NCI-H2081 (cell line): ENCODE measurements at places on chromosomes 1 and 21.
A peak's percentile ranks its signal among the peaks of the same experiment; 100 is the strongest.

- DNase-seq: peak; percentile 82
Measured at GRCh38 chr1:91846007-91846638, 39.8 kb downstream of the TGFBR3 start.

DNA sequence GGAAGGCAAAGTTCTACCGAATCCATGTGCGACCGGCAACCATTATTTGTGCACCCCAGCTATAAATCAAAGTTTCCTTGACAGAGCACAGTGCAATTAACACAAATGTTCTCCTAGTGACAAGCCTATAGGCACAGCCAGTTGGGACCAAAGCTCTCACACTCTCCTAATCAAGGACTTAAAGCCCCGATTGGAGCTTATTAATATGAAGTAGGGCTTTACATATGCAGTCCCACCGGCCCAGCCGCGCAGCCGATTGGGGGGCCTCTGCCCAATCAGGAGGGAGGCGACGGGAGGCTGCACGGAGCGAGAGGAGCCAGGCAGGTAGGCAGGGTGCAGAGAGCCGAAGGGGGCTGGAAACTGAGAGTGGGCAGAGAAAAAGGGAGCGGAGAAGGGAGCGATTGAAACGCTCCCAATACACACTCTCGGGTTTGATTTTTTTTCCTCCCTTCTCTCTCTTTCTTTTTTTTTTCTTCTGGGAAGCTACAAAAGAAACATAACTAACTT lies at the start of gene ESRRG:
Gene ESRRG (minus strand): TSS at position 156 of the 507 bp plus-strand sequence. CDS start 130 bp downstream, at position 26.
- DNase-seq: peak; percentile 97

DNA sequence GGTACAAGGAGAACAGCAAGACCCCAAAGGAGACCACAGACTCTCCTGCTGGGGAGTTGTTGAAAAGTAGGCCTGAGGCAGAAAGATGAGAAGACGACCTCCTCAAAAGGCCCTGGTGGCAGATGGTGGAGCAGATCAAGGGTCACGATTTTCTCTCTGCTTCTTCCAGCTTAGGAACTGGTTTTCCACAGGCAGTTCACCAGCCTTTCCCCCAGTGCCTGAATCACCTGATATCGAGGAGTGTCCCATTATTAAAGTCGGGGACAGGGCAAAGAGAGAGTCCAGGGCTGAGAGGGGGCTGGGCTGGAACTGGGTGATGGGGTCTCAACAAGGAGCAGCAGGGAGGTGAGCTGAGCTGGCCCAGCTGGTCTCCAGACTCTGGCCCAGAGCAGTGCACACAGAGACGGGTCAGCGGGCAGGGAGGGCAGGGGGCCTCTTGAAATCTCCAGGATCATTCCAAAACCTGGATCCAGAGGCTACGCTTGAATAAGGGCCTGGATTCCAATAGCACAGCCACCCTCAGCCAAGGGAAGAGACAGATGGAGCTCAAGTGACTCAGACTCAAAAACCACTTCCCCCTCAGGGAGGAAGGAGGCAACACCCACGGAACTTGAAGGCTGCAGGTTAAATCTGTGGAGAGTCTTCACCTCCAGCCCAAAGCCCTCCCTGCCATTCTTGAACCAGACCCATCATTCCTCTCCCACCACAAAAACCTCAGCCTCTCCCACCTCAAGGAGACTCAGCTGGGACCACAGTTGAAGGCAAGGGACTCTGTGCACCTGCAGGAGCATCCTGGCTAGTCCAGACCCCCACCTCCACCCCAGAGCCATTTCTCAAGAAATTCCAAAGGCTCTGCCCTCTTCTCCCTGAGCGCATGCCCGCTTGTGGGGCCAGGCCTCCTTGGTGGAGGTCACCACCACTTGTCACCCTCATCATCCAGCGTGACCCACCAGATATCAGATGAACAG lies at the start of gene S100A5:
Gene S100A5 (minus strand): TSS at position 541 of the 968 bp plus-strand sequence. CDS start 743 bp downstream, outside the sequence.
- no peak for DNase-seq

- DNase-seq: peak; percentile 54
Measured at GRCh38 chr1:25922056-25922970, 16.1 kb upstream of the STMN1 start.

- no peak for DNase-seq
Measured at GRCh38 chr1:222931023-222931422, 116.2 kb downstream of the DISP1 start.

DNA sequence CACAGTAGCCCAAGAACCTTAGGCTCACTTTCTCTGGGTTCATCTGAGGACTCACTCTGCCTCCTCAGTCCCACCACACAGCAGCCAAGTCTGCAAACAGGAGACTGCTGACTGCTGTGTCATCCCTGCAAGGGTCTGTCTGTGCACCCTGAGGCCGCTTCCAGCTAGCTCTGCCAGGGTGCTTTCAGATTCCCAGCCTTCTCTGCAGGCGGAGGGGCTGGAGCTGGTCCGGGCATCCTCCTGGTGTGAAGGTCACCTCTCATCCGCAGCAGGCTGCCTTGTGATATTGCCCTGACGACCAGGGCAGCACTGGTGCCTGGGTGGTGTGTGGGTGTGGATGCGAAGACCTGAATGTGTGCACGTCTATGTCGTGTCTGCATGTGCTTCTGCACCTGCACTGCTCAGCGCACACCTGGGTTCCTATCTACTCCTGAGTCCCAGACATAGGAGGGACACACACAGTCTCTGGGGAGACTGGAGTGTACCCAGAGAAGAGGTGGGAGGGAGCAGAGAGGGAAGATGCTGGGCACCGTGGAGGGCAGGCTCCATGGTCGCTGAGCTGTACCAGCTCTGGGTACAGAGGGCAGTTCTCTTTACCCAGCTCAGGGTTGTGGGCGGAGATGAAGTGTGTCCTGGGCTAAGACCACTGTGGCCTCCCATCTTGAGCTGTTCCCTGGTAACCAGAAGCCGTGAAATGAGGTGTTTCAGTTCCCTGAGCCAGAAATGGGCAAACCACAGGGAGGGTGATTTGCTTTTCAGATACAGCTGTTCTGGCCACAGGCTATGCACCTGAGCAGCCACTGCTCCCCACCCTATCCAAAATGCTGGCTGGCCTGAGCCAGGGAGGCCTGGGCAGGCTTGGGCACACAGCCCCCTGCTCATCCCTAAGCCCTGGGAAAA lies 160.9 kb upstream of the CSF3R start:
- DNase-seq: no peak

DNA sequence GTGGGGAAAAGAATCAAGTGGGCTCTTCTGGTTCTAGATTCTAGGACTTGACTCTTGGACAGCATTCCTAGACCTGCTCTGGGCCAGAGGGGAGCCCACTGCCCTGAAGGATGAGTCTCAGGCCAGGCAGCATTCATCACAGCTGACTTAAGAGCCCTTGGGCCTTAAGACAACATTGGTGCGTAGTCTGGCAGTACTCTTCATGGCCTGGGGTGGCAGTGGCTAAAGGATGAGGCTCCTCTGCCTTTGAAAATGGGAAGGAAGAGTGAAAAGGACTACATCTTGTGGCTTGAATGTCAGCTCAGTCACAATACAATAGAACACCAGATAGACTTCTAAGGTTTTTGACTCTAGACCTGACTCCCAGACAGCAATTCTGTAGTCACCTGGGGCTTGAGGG lies 1415.1 kb upstream of the PRMT6 start:
- no peak for DNase-seq

DNA sequence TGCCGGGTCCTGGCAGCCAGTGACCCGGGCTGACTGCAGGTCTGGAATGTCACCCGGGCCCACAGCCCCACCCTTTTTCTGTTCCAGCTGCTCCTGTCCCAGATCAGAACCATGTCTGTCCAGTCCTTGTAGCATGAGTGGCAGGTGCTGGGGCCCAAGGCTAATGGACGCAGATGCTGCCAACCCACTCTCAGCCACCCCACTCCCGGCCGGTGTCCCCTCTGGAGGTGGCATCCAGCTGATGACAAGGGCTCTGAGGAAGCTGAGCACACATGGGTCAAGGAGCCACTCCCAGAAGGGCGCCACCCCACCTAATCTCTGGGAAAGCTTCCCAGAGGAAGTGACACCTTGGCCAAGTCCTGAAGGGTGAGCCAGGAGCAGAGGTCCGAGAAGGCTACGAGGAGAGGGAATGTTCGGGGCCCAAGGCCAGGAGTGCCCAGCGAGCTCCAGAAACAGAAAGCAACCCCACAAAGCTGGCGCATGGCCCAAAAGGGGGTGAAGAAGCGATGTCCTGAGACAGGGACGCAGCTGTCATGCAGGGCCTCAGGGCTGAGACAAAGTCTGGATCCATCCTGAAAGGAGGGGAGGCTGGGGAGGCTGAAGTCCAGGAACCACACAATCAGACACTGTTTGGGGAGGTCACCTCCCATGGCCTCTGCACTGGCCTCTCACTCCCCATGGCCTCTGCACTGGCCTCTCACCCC lies 39.5 kb downstream of the ACOT7 start:
- DNase-seq: no peak

DNA sequence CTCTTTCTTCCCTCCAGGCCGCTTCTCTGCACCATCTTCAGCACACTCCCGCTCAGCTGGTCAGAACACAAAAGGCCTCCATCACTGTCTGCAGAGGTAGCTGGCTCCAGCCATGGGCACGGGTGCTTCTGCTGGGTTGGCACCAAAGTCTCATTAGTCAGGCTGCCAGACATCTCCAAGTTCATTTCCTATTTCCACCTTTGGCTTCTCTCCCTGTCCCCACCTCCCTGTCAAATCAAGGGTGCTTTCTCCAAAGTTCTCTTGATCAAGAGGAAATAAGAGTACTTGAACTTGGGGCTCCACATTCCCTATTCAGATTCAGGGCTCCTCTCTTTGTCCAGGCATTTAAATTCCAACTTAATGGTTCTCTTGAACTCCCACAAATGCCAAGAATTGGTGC lies 33.9 kb upstream of the GRIK3 start:
- no peak for DNase-seq

GRCh38 chr1:60753036-60753900 lies 329.1 kb upstream of the NFIA start:
- peak; percentile 36 for DNase-seq

DNA sequence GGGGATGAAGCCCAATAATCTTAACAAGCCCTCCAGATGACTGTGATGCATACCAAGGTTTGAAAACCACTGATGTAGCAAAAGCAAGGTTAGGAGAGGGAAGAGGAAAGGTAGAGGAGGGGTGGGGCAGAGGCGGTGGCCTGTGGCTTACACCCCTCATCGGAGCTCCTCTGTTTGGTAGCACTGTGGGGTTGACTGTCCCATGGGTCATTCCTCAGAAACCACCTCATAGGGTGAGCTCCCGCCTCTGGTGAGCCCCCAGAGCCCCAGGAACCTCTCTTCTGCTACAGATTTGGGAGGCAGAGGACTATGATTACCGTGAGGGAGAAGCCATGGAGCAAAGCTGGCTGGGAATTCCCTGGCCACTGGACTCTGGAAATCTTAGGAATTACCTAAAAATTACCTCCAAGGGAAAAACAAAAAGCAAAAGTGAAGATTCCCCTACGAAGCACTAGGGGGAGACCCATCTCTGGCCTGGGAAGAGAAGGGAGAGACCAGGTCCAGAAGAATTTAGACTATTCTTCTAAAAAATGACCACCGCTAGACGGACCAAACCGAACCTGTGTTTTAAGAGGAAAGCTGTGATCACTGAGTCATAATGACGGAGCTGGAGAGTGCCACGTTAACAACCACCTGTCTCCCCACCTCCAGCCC lies 1.5 kb upstream of the RASSF5 start:
- no peak for DNase-seq

DNA sequence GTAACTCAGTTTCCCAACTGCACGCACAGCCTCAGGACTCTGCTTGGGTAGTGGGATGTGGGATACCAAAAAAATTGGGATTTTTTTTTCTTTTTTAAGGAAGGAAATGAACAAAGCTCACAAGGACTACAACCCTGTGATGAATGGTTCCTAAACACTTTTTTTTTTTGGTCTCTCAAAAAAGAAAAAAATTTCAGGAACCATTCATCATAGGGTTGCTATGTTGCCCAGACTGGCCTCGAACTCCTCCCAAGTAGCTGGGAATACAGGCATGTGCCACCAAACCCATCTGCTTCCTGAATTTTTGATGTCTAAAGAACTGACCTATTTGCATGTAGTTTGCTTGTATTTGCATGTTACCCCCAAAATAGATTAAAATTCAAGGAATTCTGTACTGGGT lies 6.8 kb downstream of the MINDY1 start:
- no peak for DNase-seq

- no peak for DNase-seq
Measured at GRCh38 chr1:18907917-18908845, 5.8 kb upstream of the ALDH4A1 start.

DNA sequence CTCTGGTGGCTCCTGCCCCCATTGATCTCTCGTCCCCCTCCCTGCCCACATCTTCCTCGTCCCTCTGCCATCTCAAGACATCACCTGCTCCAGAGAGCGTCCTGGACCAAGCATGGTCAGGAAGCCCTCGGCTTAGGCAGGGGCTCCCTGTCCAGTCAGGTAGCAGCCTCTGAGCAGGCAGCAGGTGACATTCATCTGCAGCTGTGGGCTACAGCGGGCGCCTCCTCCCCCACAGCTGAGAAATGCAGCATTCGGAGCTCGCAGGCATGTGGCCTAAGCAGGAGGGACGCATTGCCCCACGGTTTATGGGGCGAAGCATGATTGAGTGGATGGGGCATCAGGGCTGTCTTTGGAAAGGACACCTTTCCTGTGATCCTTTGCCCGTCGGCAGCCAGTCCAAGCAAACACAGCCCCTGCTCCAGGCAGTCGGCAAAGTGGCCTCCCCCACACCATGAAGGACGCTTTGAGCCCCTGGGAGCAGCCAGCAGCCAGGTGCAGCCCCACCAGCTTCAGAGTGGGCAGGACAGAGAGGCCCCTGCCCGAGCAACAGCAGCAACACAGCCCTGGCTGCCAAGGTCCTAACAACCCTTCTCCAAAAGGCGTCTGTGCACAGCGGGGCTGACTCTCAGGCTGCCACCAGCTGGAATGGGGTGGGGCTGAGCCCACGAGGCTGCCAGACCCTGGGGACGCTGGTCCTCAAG lies 234.1 kb upstream of the VAMP3 start:
- peak; percentile 26 for DNase-seq

- no peak for DNase-seq
Measured at GRCh38 chr1:206506405-206507283, 687 bp upstream of the RASSF5 start.

- no peak for DNase-seq
Measured at GRCh38 chr21:31442339-31442738, 98.3 kb upstream of the TIAM1 start.

GRCh38 chr1:244735876-244736561 lies 83.1 kb downstream of the DESI2 start:
- DNase-seq: no peak

DNA sequence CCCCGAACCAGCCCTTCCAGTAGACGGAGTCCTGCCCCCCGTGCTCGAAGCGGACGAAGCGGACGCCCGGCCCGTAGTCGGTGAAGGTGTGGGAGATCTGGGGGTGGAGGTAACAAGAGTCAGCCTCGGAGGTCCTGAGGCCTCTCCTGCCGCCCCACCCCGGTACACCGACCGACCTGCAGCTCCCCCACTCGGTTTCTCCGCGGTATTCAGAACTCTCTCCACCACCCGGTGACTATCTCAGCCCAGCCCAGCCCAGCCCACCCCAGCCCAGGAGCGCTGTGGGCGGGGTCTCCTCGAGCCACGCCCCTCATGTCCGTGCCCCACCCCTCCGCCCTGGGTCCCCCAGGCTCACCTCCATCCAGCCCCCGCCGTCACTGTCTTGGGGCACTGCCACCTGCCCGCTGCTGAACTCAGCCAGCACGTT lies 5.5 kb downstream of the FBXO2 start:
- no peak for DNase-seq

GRCh38 chr1:14970799-14971141 lies 182.8 kb upstream of the TMEM51 start:
- DNase-seq: no peak
